Liver (tissue), 10 donors: ENCODE measurements at places on chromosomes 6 and 20.

- DNase-seq = no peak
Measured at GRCh38 chr6:24249926-24250325, 107.9 kb downstream of the DCDC2 start.

- no peak for DNase-seq
Measured at GRCh38 chr6:37021356-37022129, 16.1 kb downstream of the FGD2 start.

DNA sequence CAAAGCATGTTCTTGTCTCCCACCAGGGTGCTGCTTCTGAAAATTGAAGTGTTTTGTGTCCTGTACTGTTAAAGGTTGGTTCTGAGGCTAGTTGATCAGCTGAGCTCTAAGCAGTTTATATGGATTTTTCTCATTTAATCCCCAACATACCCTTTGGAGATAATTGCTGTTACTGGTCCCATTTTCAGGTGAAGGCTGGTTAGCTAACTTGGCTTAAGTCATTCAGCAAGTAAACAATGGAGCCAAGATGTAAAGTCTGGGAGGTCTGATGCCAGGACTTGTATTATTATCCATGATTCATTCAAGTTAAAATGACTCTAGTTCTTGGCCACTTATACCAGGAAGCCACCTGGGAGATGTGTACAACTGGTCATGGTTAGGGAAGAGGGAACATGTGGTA lies 42.5 kb upstream of the FERMT1 start:
- no peak for DNase-seq

DNA sequence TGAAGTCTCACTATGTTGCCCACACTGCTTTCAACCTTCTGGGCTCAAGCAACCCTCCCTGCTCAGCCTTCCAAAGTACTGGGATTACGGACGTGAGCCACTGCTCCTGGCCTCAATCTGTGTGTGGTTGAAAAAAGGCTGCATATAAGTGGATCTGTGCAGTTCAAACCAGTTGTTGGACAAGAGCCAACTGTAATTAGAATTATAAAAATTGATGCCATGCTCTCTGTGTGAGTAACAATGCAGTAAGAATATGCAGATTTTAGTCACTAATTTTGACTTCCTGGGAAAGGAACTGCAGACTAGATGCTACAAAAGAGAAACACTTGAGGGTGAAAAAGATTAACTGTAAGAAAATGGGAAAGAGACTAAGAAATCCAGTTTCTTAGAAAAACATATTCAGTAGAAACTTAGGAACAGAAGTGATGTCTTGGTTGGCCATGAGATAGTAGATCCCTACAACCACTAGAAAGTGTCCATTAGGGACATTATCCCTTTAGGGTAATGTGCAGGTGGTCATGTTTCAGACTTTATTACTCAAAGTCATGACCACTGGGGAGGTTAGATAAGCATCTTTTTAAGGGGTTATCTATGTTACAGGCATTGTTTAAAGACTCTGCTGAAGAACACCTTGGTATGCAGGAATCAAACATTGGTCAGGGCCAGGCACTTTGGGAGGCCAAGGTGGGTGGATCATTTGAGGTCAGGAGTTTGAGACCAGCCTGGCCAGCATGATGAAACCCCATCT lies 26.3 kb downstream of the ITCH start:
- no peak for DNase-seq

GRCh38 chr6:33914645-33915044 lies 110.8 kb upstream of the MLN start:
- no peak for DNase-seq
